ENCODE measurements at places on chromosomes 16 and 17. TPM values are rescaled to one million over a fixed set of nuclear protein-coding genes. Genes with fewer than 3 reads are reported as not detected.
A peak's percentile ranks its signal among the peaks of the same experiment; 100 is the strongest.

CCL16 gene
- total RNA-seq: not detected

SRCIN1 gene
- total RNA-seq: 17.5 TPM

RASL10B gene
- 0.61 TPM for total RNA-seq

KRTAP16-1 gene
- 0.28 TPM for total RNA-seq

- peak; percentile 41 for ATAC-seq
Observed at GRCh38 chr17:81095383-81095762, 60.4 kb downstream of the BAIAP2 start.

DNA sequence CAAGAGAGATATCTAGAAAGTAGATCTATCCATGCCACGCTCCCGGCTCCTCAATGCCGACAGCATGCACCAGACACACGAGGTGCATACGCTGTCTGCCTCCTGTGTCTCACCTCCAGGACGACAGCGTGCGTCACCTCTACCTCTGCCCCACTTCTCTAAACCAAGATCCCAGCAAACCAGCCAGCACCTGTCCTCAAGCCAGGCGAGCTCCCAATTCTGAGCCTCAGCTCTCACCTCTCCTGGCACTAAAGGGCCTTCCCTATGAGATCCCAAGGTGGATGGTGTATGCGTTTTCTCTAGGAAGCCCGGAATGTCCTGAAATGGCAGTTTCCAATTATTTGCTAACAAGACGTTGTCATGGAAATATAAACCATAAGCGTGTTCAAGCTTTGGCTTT lies 36.2 kb upstream of the RCVRN start:
- no peak for ATAC-seq

GRCh38 chr16:34743115-34743514 lies 1283.7 kb downstream of the TP53TG3F start:
- no peak for ATAC-seq

GRCh38 chr17:59046192-59046591 lies 60.5 kb downstream of the TRIM37 start:
- no peak for ATAC-seq

DNA sequence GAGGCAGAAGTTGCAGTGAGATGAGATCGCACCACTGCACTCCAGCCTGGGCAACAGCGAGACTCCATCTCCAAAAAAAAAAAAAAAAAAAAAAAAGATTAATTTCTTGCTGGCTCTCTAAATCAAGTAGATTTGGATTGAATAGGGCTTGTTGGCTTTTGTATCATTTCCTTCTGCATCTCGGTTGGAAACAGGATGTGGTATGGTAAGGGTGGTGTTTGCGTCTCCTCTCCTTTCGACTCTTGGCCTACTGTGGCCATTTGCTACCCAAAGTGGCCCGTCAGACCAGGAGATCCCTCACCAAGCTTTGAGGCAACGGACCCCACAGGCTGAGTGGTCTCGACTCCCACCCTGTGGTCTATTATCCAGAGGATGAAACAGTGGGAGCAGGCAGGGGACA lies 168.0 kb upstream of the IRX3 start:
- ATAC-seq: no peak

GRCh38 chr17:57750109-57750871 lies 5.2 kb upstream of the CCDC182 start:
- ATAC-seq: peak; percentile 75

GRCh38 chr16:23288726-23289512 lies 13.2 kb upstream of the SCNN1B start:
- no peak for ATAC-seq

GRCh38 chr17:49629447-49629846 lies 48.5 kb downstream of the SPOP start:
- ATAC-seq: no peak

GRCh38 chr17:10812674-10813073 lies 8.8 kb upstream of the TMEM238L start:
- ATAC-seq: no peak

All from motor neuron (in vitro differentiated cells).